Left renal cortex interstitium (tissue), 4 donors: ENCODE measurements at places on chromosomes 11 and 22.
A peak's percentile ranks its signal among the peaks of the same experiment; 100 is the strongest.

GRCh38 chr11:14902650-14903350, 10.8 kb upstream of the CYP2R1 start:
- DNase-seq = no peak

DNA sequence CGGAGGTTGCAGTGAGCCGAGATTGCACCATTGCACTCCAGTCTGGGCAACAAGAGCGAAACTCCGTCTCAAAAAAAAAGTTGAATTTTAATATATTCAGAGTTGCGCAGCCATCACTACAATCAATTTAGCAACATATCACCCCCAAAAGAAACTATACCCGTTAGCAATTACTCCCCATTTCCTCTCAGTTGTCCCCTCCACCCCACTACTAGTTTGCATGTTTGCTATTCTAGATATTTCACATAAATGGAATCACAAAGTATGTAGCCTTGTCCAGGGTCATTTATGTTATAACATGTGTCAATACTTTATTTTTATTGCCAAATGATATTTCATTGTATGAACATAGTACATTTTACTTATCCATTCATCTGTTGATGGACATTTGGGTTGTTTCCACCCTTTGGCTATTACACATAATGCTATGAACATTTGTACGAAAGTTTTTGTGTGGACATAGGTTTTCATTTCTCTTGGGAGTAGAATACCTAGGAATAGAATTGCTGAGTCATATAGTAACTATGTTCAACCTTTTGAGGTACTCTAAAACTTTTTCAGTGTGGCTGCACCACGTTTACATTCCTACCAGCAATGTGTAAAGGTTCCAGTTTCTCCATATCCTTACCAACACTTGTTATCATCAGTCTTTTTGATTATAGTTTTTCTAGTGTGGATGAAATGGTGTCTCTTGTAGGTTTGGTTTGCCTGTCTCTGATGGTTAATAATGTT, 2.2 kb downstream of the ZNF143 start:
- DNase-seq = no peak

DNA sequence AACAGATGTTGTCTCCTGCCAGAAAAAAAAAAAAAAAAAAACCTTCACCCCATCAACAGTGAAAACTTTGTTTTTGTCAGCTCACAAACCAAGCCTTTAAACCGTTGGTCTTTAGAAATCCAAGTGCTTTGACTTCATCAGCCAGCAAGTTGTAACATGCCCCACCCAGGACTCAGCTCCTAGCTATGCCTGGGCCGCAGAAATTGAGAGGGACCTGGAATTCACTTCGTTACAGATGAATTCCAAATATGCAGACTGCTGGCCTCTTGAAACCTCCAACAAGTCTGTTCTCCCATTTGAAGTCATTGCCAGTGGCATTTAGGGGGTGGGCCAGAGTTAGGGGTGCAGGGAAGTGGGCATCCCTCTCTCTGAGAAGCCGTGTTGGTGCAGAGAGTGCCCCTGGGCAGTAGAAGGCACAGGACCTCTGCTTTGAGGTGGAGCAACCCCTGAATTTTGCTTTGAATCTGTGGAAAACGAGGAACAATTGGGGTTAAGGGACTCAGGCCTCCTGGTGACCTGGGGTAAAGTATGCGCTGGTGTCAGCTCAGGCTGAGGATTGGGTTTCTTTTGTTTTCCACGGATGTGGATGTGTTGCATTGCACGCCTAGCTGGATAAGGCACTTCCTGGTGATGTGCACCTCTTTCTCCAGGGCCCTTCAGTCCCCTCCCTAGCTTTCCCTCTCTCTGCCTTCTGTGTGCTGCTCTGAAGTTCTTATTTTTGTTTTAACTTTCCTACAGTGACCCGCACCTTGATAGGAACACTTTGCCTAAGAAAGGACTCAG, 109.5 kb downstream of the DBX1 start:
- DNase-seq = no peak

DNA sequence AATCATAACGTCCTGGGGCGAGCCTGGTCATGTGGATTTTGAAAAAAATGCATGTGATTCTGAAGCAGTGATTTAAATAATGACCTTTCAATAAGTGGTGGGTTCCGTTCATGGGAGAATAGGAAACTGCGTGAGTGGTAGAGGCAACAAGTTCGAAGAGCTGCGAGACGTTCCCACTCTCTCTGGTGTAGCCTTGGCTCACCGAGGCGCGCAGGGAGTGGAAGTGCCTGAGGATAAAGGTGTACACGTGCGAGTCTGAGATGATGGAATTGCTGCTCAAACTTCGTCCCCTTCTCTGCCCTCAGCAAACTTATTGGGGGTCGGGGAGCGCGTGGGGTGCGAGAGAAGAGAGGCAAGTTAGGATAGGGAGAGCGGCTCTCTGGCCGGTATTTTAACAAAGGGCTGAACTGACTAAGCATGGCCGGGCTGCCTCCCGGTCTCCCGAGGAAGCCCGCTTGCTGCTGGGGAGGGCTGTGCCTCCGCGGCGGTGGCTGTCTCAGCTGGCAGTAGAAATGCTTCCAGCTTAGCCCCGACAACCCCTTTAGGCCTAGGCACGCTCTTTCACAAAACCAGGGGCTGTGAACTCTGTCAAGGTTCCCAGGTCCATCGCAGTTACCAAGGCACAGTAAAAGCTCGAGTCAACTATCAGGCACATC, 875 bp upstream of the STT3A start:
- DNase-seq = no peak

DNA sequence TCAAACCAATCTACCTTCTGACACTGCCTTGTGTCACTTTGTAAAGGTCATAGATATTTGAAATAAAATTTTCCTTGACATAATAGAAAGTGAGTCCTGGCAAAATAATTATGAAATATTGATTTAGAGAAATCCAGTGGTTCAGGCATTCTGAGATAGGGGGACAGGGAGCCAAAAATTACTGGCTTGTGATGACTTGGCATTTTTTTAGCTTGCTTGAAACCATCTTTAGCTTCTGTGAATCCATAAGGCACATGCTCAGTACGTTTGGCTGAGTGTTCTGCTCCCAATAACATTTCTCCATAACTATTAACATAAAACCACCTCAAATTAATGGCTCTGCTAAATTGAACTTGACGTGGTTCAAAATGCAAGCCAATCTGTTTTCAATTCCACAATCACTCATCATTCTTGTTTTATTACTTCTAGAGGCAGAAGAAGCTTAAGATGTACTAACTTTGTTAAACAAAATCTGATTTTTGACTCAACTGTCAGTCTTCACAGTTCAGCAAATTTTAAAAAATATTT, 209.0 kb downstream of the LRRC4C start:
- no peak for DNase-seq

- peak; percentile 10 for DNase-seq
Observed at GRCh38 chr11:96827164-96827563, 437.4 kb downstream of the JRKL start.

GRCh38 chr11:78259777-78260487, 71.2 kb downstream of the USP35 start:
- no peak for DNase-seq

DNA sequence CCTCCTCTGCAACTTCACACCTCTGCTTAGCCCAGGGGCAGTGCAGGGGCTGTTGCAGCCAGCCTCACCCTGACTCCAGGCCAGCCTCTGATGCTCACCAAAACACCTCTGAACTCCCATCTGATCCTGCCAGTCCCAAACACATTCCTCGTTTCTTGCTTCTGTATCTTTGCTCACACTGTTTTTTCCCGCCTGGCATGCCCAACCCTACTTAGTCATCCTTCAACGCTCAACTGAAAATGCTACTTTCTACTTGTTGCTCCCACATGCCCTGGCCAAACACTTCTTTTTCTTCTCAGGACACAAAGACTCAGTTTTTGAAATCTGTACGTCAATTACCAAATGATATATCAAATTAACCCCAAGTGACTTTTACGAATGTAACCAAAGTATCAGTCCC, 140.8 kb upstream of the ZBED5 start:
- DNase-seq = no peak

- no peak for DNase-seq
Observed at GRCh38 chr11:30788849-30789248, 202.7 kb upstream of the MPPED2 start.

GRCh38 chr11:70141486-70142220, 61.4 kb upstream of the FADD start:
- no peak for DNase-seq

DNA sequence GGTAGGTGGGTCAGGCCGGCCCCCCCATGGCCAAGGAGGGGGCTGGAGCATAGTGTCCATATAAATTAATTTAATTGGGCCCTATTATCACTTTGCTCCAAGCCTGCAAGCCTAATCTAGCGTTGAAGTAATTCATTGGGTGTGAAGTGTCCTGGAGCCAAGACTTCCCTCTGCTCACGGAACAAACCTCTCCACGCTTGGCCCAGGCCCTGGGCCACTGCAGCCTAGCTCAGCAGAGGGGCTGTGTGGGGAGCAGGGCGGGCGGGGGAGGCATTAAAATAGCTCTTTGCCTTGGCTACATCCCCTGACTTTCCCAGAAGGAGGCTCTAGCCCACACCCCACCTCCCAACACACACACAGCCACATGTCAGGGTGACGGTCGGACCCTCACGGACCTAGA, 73.5 kb downstream of the THAP12 start:
- DNase-seq = no peak

DNA sequence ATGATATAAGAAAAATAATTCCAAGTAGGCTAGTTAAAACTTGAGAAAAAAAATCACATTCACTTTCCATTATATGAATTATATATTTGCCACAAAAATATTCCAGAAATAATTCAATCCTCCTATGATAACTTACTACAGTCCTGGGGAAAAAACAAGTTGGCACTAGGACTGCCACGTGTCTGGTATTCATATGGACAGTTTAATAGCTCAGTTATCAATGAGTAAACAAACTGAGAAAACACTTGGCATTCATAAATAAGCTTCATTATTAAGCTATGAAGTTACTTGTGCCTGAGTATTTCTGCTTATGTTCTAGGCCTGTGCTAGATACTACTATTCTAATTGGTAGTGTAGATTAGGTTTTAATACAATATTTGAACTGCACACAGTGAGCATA, 22.5 kb upstream of the MAML2 start:
- no peak for DNase-seq

GRCh38 chr11:29187215-29187614, 829.6 kb downstream of the KCNA4 start:
- peak; percentile 9 for DNase-seq

DNA sequence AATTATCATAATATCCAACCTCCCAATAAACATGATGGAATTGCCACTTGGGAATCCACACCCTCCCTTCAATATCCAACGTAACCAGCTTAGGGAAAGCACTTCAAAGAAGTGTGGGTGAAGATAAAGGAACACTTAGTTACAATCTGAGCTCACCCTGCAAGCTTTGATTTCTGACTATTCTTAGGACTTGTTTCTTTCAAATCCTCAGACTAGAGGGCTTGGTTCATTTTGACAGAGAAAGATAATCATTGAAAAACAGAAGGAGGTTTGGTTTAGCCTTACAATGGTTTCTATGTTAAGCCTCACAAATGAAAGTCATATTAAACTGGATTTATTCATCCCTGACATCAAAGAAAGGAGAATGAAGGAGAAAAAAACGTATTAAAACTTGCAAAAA, 57.9 kb upstream of the SYT13 start:
- no peak for DNase-seq

DNA sequence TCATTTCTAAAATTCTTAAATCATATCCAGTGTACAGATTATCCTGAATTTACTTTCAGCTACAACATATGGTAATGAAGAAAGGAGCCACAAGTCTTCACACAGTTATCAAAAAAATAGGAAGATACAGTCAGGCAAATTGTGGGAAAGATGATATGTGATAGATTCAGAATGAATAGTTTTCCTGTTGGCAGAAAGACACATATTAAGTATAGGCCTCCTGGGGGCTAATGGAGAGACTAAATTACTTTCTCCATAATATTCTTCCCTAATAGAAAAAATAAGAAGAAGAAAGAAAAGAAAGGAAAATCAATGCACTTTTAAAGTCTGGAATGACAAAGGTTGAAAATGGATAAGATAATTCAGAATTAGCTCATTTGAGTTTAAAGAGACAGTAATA, 2073.5 kb downstream of the LRRC4C start:
- no peak for DNase-seq

GRCh38 chr11:57801183-57801485, 39.5 kb downstream of the CTNND1 start:
- no peak for DNase-seq

DNA sequence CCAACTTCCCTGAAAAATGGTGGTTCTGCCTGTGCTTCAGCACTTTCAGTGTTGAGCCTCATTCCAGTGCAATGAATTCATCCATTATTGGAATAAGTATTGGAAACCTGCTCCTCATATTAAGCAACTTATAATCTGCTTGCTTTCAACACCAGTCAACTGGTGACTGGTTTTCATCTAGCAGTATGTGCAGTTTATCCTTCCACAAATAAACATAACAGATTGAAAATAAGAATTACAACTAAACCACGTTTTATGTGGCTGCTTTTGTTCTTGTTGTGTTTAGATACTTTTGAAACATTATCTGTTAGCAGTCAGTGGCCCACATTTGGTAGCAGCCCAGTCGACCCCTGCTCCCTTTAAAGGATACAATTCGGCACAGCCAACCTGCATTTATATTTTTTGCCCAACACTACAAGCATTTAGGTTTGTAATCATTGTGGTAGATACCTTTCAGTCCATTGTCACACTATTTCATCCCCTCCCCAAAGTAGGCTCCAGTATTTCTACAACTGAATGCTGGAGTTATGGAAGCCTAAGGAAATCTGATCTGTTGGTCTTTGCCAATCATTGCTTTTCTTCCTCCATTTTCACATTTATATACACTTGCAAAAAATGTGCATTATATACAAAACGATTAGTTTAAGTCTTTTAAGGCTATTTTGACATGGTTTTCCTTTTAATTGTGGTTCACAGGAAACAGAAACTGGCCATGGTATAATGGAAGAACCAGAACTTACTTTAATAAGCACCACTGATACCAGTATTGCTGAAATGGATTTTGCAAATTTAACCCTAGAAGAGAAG, 13.1 kb downstream of the TAF1D start:
- DNase-seq = no peak

DNA sequence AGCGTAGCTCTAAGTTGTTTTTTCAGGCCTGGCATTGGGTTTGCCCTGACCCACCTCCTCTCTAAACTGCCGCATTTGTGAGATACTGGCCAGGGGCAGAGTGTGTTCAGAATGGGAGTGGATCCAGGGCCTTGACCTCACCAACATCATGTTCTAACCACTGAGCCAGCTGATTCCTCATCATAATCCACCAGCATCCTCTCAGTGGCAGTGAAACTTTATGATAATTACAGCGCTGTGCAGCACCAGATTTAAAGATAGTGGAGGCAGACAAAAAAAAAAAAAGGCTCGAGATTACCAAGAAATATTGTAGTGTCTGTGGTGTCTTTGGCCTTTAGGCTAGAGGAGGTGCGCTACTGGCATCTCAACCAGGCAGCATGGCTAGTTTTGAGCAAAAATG, 53.0 kb downstream of the KREMEN1 start:
- no peak for DNase-seq
